ENCODE measurements at places on chromosomes 3 and 15.

DNA sequence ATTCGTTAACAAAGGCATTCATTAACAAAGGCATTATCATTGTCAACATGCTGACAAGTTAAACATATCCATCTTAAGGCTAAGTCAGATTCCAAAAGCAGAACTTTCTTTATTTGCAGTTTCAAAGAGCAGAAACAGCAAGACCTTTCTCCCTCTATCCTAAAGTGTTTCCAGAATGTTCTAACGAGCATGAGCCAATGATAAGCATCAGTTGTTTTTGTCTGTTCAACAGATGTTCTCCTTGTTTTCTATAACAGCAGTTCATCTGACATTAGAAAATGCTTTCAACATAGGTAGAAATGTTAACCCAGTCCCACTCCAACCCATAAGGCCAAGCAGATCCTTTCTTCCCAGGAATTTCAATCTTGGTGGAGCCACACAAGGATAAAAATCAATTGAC lies 77.6 kb upstream of the POMGNT2 start:
- no peak for DNase-seq

DNA sequence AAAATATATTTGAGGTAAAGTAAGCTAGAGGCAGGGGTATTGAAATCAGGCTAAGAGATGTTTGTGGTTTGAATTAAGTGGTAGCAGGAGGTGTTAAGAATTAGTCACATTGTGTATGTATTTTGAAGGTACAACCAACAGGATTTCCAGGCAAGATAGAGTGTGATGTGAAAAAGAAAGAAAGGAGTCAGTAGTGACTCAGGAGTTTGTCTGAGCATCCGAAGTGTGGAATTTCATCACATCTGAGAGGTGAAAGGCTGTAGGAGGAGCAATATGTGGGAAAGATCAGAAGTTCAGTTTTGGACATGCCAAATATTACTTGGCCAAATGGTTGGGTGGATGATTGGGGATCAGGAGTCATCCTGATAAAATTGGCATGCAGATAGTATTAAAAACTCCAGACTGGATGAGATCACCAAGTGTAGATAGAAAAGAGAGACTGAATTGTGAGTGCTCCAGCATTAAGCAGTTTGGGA lies 32.1 kb upstream of the EBLN2 start:
- no peak for DNase-seq

DNA sequence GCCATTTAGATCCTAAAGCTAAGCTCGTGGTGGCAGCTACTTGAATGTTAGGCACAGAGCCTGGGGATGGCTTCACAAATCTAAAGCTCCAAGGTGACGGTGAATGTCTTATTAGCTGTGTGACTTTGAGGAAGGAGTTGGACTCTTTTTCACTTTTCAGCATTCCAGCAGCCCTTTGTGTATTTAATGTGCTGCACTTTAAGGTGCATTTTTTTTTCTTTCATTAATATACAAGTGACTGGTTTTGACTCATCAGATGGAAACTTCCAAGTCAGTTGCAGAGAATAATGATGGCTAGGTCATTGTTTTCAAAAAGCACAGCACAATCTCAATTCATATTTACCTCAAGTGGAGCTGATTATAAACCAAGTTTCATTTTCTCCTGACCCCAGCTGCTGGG lies 55.8 kb downstream of the TMED3 start:
- no peak for DNase-seq

GRCh38 chr3:63015614-63016309 lies 140.5 kb upstream of the CADPS start:
- no peak for DNase-seq
